ENCODE measurements at places on chromosomes 1 and 21. TPM values are rescaled to one million over a fixed set of nuclear protein-coding genes. Genes with fewer than 3 reads are reported as not detected.

DNA sequence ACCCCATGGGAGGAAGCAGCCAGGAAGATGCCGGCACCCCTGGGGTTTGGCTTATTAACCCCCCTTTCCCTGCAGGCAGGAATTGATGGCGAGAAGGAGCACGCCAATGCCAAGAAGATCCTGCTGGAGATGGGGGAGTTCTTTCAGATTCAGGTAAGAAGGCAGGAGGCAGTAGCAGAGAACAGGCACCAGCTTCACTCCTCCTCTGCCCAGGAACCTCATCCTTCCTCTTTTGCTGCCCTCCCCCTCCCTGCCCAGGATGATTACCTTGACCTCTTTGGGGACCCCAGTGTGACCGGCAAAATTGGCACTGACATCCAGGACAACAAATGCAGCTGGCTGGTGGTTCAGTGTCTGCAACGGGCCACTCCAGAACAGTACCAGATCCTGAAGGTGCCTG lies 1.2 kb upstream of the RUSC1 start:
- no peak for ATAC-seq

- ATAC-seq = no peak
Measured at GRCh38 chr1:41918450-41919043, at the start of gene HIVEP3. Gene HIVEP3 (minus strand): TSS chr1:41918922.

DNA sequence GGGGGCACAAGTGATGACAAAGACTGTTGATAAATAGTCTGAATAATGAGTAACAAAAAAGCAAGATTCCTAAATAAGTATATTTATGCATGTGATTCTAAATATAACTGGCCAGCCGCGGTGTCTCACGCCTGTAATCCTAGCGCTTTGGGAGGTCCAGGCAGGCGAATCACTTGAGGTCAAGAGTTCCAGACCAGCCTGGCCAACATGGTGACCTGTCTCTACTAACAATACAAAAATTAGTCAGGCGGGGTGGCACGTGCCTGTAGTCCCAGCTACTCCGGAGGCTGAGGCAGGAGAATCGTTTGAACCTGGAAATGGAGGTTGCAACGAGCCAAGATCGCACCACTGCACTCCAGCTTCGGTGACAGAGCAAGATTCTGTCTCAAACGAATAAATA lies 161.5 kb downstream of the TOMM20 start:
- ATAC-seq = no peak

GRCh38 chr1:239155466-239156091 lies 230.8 kb upstream of the CHRM3 start:
- ATAC-seq = no peak

GRCh38 chr1:37240897-37241296 lies 206.6 kb upstream of the GRIK3 start:
- no peak for ATAC-seq

DNA sequence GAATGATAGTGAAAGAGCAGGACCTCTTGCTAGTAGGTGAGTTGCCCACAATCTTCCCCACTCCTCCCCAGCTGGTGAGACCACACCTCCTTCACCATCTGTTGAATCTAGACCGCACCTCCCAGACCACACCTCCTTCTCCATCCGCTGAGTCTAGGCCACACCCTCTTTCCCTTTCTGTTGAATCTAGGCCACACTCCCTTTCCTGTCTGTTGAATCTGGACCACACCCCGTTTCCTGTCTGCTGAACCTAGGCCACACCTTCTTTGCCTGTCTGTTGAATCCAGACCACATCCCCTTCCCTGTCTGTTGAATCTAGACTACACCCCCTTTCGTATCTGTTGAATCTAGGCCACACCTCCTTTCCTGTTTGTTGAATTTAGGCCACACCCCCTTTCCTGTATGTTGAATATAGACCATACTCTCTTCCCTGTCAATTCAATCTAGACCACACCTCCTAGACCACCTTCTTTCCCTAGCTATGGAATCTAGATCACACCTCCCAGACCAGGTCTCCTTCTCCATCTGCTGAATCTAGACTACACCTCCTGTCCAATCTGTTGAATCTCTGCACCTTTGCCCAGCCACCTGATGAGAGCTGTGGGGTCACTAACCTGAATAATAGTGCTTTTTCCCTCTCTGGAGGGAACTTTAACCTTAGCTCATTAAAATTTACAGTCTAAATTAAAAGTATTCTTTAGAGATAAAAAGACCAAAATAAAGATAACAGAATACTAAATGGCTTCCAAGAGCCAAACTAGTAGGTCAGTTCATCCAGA lies 116.3 kb downstream of the DAB1 start:
- ATAC-seq = peak; percentile 98

GRCh38 chr1:109887884-109888283 lies 22.8 kb upstream of the CSF1 start:
- ATAC-seq = no peak

- ATAC-seq = no peak
Measured at GRCh38 chr1:176696109-176696508, 233.1 kb downstream of the PAPPA2 start.

The EFNA3 gene
- 4.1 TPM for total RNA-seq

Data from activated T-helper 17 cell treated with anti-CD3 and anti-CD28 coated beads, Interleukin-2, amount 50 U/mL, for 72 hours (primary cell).